Urinary bladder (tissue), 4 donors: ENCODE measurements at places on chromosomes 16 and 17. TPM values are rescaled to one million over a fixed set of nuclear protein-coding genes. Genes with fewer than 3 reads are reported as not detected.
A peak's percentile ranks its signal among the peaks of the same experiment; 100 is the strongest.

The MT1X gene
- polyA plus RNA-seq, result 1,604 TPM

- no peak for DNase-seq
Measured at GRCh38 chr17:58538811-58539409, 24.5 kb upstream of the MTMR4 start.

- peak; percentile 41 for DNase-seq
Measured at GRCh38 chr16:55703003-55704001, 47.5 kb downstream of the SLC6A2 start.

DNA sequence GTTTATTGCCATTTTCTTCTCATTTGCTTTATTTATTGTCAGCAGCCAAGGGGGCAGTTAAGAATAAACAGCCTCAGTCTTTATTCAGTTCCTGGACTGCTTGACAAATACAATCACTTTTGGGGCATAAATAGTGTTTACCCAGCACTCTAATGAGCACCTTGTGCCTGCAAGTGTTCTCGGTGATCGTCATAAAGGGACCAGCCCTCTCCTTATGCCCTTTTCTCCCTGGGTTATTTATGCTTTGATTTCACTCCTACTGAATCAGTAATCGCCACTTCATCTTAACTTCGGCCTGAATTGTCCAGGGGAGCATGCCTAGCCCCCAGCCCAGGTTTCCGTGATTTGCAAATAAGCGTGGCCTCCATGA is 55.7 kb upstream of the CACNG5 start:
- DNase-seq, result no peak

- DNase-seq, result no peak
Measured at GRCh38 chr17:66777689-66778225, 57.2 kb upstream of the CACNG5 start.

DNA sequence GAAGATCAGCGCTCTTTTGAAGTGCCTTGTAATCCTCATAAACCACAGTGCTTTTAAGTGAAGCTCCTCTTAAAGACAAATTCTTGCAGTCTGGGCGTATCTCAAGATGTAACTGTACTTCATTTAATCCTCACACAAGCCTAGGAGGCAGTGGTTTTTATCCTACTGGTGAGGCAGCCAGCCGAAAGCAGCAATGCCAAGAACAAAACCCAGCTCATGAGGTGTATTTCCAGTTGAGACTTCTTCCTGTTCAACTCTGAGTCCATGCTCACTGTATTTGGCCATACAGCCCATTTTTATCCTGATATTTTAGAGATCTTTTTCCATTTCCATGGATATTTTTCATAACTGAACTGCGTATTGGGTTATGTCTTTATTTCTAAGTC is 13.7 kb downstream of the CTRB2 start:
- DNase-seq, result no peak

- no peak for DNase-seq
Measured at GRCh38 chr17:42131981-42132432, 9.4 kb downstream of the HSPB9 start.

The CRHR1 gene
- 0.09 TPM for polyA plus RNA-seq

The PSKH1 gene
- polyA plus RNA-seq, result 39.0 TPM

The CNTD1 gene
- polyA plus RNA-seq, result 0.71 TPM

DNA sequence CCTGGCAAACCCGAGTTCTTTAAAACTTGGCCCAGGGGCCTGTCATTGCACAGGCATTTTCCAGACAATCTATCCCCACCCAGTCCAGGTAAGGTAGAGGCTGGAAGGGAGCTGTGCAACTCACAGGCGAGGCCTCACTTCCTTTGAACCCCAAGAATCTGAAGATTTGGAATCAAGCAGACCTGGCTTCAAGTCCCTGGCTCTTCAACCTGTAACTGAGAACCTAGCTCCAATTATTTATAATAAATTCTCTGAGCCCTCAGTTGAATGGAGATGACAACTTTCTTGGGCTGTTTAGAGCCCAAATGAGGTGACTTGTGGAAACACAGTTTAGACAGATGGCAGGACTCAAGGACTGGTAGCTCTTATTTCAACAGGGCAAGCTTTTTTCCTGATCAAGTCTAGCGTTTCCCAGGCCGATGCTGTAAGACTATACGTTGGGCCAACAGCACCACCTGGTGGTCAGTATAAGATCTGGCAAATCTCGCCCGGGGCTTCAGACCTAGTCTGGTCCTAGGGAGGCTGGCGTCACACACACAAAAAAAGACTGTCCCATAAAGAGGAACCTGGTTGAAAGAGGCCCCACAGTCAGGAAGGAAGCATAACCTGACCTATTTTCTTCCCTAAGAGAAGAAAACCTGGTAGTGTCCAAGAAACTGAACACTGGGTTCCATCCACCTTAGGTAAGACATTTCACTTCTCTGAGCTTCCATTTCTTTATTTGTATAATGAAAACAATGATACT is 117.9 kb downstream of the C17orf67 start:
- DNase-seq, result peak; percentile 28

GRCh38 chr17:61353615-61354014 is 46.0 kb upstream of the TBX2 start:
- DNase-seq, result no peak

DNA sequence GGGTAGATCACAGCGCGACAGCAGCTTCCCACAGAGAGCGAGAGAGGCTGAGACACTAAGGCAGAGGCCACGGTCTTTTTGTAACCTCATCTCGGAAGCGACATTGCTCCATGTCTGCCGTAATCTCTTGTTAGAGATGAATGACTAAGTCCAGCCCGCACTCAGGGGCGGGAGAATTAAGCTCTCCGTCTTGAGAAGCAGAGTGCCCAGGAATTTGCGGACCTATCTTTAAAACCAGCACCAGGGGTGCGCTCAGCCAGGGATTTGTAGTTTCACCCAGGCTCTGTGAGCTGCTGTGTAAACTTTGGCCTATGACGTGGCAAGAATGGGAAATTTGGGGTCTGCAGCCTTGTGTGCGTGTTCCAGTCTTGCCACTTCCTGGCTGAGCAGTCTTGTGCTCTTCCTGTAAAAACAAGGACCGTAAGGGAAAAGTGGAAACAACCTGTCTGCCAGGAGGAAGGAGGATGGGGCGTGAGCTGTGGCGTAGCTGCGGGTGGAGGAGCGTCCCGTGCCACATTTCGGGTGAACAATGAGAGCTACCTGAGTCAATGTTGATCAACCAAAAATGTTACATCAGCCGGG is 16.0 kb upstream of the JPH3 start:
- no peak for DNase-seq

GRCh38 chr17:76531486-76532038 is 5.9 kb downstream of the CYGB start:
- DNase-seq, result no peak

DNA sequence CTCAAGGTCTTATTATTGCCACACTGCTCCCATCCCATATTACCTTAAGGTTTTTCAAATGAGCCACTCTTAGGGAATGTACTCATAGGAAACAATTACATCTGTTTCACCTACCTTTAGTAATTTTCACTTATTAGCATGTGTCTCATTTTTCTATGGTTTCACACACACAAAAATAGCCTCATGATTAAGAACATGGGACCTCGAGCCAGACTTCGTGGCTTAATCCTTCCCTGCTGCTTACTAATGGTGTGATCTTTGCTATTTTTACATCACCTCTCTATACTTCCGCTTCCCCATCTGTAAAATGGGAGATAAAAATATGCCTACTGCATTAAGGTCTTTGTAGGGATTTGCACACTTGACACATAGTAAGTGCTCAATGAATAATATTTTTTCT is 38.5 kb downstream of the OTOA start:
- no peak for DNase-seq
